ENCODE measurements at places on chromosomes 3 and 15. TPM values are rescaled to one million over a fixed set of nuclear protein-coding genes. Genes with fewer than 3 reads are reported as not detected.

Gene DYNLT2B
- total RNA-seq, result 17.8 TPM

Gene SMAD3
- total RNA-seq, result 18.4 TPM

Gene CACNA2D3
- total RNA-seq, result 4.9 TPM

DNA sequence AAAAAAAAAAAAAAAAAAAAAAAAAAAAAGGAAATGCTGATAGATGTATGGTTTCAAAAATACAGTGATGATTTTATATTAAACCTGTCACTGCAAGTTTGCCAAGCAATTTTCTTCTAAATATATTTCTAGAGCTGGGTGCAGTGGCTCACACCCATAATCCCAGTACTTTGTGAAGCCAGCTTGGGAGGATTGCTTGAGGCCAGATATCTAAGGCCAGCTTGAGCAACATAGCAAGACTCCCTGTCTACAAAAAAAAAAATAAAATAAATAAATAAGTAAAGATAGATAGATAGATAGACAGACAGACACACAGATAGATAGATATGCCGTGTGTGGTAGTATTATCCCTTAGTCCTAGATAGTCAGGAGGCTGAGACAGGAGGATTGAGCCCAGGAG, 41.4 kb upstream of the ST3GAL6 start:
- DNase-seq, result no peak

DNA sequence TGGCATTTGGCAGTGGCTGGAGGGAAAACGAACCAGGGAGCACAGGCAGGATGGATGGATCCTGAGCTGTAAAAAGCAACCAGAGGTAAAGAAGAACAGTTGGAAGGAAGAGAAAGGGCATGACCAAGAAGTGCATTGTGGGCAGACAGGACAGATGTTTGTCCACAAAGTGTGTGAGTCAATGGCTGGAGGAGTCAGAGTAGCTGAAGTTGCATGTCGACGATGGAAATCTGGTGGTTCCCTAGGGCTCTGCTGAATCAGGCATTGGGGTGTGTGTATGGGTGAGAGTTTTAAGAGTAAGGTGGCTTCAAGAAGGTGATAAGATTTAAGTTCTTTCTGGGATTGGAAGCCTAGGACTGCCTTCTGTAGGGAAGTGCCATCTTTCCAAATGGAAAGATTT, 214.0 kb upstream of the BHLHE40 start:
- DNase-seq, result no peak

DNA sequence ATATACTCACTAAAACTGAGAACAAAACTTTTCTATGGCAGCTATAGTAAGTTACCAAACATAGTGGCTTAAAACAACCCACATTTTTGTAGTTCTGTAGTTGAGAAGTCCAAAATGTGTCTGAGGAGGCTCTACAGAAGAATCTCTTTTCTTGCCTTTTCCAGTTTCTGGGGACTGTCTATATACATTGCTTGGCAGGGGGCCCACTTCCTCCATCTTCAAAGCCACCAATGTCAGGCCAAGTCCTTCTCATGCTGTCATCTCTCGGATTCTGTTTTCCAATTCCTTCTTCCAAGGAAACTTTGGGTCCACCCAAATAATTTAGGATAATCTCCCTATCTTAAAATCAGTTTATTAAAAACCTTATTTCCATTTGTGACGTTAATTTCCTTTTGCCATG, 92.7 kb downstream of the DLG1 start:
- no peak for DNase-seq

DNA sequence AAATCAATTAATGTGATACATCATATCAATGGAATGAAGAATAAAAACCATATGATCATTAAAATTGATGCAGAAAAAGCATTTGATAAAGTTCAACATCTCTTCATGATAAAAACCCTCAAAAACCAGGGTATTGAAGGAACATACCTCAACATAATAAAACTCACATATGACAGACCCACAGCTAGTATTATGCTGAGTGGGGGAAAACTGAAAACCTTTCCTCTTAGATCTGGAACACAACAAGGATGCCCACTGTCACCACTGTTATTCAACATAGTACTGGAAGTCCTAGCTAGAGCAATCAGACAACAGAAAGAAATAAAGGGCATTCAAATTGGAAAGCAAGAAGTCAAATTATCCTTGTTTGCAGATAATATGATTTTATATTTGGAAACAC, 30.5 kb downstream of the CCK start:
- DNase-seq, result no peak

DNA sequence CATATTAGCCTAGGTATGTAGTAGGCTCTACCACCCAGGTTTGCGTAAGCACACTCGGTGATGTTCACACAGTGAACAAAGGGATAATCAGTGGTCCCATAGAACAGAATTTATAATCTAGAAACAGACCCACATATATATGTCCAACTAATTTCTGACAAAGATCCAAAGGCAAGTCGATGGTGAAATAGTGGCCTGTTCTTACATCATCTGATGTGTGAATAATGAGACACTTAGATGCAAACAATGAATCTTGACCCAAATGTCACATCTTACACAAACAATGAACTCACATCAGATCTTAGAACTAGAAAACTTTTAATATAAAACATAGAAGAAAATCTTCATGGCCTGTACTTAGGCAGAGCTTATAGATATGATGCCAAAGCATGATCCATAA, 17.6 kb upstream of the TM2D3 start:
- DNase-seq, result no peak

- no peak for DNase-seq
Measured at GRCh38 chr3:100060685-100061484, 53.4 kb downstream of the FILIP1L start.

DNA sequence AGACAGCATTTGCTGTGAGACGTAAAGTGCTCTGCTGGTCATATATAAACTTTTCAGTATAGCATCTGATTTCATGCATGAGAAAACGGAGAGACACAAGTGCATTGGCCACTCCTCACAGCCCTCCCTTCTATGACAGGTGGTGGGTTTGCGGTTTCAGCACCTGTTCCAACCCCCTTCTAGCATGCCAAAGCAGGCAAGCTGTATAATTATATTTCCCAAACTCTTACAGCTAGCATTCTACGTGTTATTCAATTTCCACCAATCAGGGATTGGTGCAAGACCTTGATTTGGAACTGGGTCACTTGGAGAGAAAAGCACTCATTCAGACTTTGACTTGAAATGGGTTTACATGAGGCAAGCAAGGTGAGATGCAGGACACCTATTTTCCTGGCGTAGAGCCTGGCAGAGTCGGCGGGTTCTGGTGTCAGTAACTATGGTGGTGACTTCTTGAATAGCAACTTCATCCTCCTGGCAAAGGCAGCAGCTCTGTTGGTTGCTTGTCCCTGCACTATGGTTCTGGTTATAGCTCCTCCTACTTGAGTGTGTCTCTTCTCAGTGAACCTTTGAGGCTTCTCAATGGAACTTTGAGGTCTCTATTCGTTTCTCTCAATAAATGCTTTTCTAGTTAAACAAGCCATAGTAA, 356.5 kb downstream of the TBL1XR1 start:
- DNase-seq, result no peak

DNA sequence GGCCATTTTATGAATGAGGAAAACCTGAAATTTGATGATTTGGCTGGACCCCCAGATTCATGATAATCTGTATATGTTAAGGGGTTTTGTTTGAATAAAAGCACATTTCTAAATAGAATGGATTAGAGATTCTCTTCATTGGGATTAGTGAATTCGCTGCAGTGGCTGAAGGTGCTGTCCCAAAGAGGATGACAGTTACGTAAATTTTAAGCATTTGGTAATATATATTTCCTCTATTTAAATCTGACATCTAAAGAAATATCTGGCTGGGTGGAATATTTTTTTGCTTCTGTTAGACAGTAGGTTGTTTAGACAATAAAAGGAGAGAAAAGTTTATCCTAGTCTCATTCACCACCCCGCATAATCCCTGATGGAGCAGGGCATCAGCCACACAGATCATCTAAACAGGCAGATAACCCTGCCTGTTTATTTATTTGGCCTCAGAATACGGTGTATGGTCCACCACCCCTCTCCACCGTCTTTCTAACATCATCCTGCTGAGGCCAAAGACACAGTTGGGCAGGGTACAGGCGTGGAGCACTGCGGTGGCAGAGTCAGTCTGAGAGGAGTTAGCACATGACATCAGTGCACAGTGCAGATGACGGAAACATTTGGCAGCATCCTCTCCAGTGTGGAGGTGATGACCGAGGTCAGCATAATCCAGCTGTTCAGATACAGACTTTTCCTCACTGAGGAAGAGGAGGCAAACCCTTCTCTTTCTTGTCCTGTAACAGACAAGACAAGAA, 20.4 kb upstream of the NFKBIZ start:
- DNase-seq, result peak; percentile 92

DNA sequence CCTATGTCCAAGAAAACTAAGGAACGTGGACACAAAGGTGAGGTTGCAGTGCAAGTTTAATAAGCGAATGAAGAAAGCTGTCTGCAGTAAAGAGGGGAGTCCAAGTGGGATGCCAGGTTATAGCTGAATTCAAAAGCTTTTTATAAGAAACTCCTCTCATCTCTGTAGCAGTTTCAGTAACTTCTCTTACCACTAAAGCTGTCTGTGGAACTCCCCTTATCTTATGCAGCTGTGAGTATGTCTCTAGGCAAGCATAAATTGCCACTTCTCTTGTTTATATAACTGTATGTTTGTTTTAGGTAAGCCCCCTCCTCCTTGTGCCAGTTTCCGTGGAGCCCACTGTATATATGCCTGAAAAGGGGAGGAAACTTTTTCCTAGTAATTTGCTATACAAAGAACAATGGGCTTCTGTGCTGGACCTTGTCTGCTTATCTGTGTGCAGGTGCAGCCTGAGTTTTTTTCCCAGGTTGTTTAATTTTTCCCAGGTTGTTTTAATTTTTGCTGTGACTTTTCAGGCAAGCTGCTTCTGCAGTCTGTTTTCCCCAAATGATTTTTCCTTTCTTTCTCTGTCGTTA, 875.1 kb upstream of the EPHA6 start:
- no peak for DNase-seq

DNA sequence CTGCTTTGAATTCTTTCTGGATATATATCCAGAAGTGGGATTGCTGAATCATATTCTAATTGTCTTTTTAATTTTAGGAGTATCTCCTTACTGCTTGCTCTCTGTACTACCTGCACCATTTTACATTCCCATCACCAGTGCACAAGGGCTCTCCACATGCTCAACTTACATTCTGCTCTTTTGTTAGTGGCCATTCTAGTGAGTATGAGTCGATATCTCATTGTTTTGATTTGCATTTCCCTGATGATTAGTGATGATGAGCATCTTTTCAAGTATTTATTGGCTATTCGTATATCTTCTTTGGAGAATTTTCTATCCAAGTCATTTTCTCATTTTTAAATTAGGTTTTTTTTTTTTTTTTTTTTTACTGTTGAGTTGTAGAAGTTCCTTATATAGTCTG, 29.5 kb downstream of the PFN2 start:
- no peak for DNase-seq

GRCh38 chr15:38702178-38702912, 137.7 kb upstream of the RASGRP1 start:
- no peak for DNase-seq

DNA sequence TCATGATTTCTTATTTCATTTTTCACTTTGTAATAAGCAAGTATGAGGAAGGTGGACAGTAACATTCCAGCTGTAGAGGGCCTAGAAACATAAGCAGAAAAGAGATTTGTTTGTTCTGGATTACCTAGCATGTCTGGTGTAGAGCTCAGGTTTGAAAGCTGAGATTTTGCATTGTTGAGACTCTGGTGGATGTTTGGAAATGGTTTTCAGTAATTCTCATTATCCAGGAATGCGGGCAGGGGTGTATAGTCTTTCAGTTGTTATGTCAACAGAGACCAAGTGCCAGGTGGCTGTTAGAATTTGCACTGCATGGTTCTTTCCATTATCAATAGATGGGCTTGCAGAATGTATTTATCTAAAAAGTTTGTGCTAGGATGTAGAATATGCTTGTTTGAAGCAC, 10.9 kb downstream of the GPD1L start:
- no peak for DNase-seq

- DNase-seq, result no peak
Measured at GRCh38 chr3:139473155-139473771, 3.1 kb downstream of the RBP2 start.

DNA sequence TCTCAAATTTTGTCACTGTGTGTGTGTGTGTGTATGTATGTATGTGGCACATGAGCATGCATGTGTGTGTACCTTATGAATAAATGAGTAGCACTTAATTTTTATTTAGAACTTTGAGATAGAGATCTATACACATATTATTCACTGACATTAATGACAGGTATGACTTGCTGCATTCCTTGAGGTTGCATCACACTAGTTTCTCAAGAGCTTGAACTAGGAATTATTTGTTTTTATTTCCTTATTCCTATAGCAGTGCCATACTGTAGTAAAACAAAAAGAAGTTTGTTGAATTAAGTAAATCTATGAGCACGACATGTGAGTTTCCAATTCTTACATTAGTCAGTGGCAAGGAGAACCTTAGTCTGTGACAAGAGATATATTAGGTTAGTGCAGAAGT, 943.9 kb downstream of the ROBO1 start:
- DNase-seq, result no peak

GRCh38 chr15:38378161-38378560, 75.8 kb upstream of the FAM98B start:
- DNase-seq, result peak; percentile 67

GRCh38 chr15:100862162-100862561, 17.5 kb upstream of the ALDH1A3 start:
- DNase-seq, result no peak

- DNase-seq, result no peak
Measured at GRCh38 chr3:10162185-10162584, 2.5 kb upstream of the IRAK2 start.

DNA sequence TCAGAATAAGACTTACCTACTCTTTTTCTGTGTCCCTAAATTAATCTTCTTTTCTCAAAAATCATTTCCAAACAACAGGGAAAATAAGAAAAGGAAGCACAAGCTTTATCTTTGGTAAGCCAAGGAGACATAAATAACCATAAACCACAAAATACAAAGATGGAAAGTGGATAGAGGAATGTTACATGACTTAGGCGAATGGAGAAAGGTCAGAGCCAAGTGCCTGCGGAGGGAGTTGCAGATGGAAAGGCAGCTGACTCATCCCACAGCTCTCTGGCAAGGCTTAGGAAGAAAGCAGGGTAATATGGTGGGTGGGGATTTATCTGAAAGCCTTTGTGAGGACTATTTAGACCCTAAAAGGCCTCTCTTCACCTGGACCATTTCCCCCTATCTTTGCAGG, 72.8 kb downstream of the GALK2 start:
- no peak for DNase-seq

DNA sequence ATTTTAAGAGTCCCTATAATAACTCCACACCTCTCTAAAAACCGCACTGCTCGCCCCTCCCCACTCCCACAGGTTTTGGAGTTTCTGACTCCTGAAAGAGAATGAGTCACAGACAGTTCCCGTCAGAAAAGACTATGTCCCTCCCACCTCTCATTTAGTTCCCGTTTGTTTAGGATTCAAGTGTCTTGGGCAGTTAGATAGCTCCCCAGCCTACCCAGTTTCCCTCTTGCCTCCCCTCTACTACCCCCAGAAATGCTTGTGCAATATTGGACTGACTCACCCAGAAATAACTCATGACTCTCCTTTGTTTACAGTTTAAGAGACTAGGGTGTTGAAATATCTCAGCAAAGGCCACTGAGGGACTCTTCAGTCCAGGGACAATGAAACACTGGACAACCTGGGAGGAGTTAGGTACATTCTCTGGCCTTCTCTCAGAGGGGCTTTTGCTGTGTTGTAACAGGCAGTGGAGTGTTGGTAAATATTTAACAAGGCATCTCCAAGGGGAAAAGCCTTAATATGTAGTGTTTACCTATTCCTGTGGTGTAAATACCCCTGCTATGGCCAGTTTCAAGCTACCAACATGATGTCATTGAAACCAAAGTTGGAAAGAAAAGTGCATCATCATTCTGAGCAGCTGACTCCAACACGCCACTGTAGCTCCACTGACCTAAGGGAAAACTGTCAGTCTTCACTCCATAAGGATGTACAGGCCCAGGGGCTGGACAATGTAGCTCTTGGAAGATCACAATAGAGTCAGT, 96.1 kb upstream of the CHD2 start:
- peak; percentile 92 for DNase-seq
